B cell (primary cell): ENCODE measurements at places on chromosomes 11 and 22. TPM values are rescaled to one million over a fixed set of nuclear protein-coding genes. Genes with fewer than 3 reads are reported as not detected.

DNA sequence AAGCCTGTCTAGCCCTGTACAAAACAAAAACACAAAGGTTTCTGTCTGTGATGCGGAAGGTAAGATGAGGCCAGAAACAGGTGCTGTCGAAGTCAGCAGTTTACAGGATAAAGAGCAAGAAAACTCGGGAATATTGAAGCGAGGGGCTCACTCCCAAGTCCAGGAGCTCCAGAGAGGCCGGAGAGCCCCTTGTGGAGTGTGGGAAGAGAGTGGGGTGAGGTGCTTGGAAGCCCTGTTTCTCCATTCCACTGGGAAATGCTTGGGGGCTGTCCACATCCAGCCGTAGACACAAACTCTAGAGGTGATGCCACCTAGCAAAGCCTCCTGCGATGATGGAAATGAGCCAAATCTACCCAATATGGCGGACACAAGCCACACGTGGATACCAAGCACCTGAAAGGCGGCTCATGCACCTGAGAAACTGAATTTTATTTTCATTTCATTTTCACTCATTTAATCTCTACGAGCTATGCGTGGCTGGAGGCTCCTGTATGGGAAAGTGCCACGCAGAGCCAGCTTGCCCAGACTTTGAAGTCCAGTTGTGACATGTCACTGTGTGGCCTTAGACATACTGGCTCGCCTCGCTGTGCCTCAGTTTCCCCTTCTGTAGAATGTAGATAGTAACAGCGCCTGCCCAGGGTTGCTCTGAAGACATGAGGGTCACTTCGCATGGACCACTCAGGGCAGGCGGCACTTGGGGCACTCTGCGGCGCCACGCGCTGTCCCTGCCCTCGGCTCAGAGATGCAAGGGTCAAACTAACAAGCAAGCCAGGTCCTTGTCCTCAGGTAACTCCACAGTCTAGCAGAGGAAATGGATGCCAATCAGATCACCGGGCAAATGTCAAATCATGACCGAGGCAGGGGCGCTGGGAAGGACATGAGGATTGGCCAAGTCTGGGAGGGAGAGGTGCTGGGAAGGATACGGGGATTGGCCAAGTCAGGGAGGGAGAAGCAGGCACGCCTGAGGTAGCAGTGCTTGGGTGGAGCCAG lies 684.7 kb downstream of the TBC1D22A start:
- no peak for DNase-seq

The MOGAT2 gene
- 0.12 TPM in 1 of 2 replicates, not detected in the other for total RNA-seq

The P4HA3 gene
- total RNA-seq, result not detected in 2 replicates

- no peak for DNase-seq
Observed at GRCh38 chr22:27247701-27248434, 553.7 kb downstream of the MN1 start.

DNA sequence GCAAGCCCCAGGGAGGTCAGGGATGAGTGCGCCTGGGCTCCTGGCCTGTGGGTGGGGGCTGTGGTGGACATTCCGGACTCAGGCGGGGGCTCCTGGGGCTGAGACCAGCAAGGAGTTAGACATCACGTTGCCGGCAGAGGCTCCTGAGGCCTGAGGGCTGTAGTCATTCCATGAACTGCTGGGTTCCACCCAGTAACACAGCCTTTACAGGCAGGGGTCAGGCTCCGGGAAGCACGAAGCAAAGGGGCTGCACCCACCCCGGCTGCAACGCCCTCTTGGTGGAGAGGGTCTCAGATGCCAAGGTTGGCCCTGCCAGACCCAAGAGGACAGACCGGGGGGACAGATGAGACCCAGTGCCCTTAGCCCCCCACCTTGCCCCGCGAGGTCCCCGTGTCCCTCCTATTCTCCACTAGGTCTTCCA lies 9.0 kb downstream of the TNNT3 start:
- DNase-seq, result no peak

The IL17REL gene
- 0.10 TPM in 2 replicates for total RNA-seq

The NLRP6 gene
- total RNA-seq, result 2.5 and 2.7 TPM in 2 replicates

GRCh38 chr11:25485315-25485714 lies 846.6 kb upstream of the ANO3 start:
- no peak for DNase-seq
